CD4-positive, alpha-beta T cell treated with Interferon alpha-2 for 1 hour (primary cell): ENCODE measurements at places on chromosomes 13 and 19.

GRCh38 chr19:7772752-7773291, 9.8 kb downstream of the CLEC4M start:
- DNase-seq: peak; percentile 43

DNA sequence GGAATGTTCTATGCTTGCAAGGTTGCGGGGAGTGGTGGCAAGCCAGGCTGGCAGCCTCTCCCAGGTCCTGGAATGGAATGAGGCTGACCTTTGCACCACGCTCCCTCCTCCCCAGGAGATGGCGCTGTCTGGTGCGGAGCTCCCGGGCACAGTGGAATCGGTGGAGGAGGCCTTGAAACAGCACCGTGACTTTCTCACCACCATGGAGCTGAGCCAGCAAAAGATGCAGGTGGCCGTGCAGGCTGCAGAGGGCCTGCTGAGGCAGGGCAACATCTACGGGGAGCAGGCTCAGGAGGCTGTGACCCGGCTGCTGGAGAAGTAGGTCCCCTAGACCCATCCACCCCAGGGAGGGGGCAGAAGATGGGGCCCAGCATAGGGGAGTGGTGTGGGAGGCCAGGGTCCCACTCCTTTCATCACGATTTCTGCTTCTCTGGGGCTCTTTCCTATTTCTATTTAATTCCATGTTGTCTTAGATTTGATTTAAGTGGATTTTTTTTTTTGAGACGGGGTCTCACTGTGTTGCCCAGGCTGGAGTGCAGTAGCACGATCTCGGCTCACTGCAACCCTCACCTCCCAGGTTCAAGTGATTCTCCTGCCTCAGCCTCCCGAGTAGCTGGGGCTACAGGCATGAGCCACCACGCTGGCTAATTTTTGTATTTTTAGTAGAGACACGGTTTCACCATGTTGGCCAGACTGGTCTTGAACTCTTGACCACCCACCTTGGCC, 53.2 kb upstream of the SHKBP1 start:
- DNase-seq: peak; percentile 53

DNA sequence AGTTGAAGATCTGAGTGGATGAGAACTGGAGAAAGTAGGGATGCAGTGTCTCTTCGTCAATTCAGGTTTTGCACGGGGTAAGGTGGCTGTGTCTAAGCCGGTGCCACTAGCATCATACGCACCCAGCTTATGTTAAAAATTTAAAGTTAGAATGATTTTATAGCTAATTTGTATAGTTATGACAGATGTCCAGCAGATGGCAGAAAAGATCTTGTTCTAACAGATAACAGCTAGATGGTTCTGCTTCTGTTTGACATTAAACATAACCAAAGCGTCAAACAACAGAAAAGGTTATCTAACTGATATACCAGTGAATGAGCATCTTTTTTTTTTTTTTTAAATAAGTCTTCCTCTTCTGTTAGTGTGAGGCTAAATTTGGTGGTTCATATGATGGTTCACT, 18.8 kb upstream of the EDDM13 start:
- DNase-seq: no peak

- DNase-seq: no peak
Measured at GRCh38 chr13:28181413-28181812, 43.1 kb downstream of the PAN3 start.

GRCh38 chr13:33184112-33184490, 101.5 kb downstream of the STARD13 start:
- DNase-seq: no peak

GRCh38 chr13:49418206-49418605, 25.7 kb downstream of the CAB39L start:
- no peak for DNase-seq

GRCh38 chr19:38537071-38537936, 80.4 kb downstream of the MAP4K1 start:
- DNase-seq: no peak

DNA sequence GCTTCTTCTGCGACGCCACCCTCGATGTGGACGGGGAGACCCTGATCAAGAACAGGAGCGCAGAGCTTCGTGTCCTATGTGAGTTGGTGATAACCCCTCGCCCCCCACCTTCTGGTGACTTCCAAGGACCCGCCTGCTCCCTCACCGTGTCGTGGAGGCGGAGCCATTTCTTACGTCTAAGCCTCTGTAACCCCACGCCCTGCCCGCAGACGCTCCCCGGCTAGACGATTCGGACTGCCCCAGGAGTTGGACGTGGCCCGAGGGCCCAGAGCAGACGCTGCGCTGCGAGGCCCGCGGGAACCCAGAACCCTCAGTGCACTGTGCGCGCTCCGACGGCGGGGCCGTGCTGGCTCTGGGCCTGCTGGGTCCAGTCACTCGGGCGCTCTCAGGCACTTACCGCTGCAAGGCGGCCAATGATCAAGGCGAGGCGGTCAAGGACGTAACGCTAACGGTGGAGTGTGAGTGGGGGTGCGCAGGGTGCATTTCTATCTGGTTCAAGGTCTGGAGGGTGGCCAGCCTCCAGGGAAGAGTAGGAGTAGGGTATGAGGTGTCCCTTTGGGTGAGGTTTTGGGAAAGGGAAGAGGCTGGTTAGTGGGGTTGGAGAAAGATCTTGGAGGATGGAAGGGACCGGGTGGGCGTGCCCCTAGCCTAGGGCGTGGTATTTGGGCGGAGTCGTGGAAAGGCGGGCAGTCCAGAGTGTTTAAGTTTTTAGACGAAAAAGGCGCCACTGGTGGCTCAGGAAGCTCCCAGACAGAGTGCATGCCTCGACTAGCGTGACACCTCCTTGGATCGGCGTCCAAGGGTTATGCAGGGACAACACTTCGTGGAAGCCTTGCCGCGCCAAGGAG, 3.3 kb downstream of the ICAM5 start:
- DNase-seq: peak; percentile 22

DNA sequence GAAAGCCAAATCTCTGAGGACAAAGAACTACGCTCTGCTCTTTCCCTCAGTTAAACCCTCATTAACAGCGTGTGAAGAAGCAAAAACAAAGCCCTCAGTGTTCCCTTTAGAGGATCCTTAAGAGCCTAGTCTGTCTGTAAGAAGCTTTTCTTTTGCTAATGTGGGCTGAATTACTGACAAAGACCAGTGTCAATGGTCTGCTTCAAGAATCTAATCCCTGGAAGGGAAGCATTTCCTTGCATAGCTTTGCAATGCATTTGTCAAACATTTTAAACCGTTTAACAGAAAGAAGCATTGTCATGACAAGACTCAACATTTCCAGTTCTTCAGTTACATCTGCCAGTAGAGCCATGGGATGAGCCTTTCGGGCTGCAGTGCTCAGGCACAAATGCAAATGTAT, 64.9 kb downstream of the EDNRB start:
- DNase-seq: no peak

DNA sequence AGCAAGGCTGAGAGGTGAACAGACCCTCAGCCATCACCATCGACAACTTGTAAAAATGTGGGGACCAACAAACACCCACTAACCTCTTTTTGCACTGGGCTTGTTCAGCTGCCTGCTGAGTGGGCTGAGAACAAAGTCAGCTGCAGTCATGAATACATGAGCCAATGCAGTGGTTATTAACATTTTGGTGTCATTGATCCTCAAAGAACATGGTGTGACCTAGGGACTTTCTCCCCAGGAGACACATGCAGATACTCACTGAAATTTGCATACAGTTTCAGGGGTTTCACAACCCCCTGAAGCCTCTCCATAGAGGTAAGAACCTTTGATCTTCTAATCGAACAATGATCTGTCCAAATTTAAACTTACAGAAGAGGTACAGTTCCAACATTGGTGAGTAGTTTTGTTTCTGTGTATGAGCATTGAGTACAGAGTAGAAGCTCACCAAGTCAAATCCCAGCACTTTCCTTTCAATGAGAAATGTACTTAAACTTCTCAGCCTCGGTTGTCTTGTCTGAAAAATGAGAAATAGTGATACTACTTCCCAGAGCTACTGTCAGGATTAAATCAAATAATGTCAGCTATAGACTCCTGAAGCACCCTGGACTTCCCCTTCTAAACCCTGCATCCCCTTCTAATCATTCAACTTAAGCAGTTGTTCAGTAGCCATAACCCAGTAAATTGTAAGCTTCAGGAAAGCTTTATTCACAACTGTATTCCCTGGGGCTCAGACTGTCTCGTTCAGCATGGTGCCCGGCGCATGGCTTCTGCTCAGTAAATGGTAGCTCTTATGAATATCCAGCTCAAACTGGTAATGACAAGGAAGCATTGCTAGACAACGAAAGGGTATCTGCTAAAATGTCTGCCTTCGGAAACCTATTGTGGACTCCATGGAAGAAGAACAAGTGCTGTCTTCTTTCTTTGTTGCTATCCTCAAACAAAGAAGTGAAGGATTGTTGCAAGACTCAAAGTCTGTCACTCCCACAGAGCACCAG, 148.7 kb downstream of the FOXO1 start:
- DNase-seq: no peak
